ENCODE measurements at places on chromosomes 2 and 18.

- DNase-seq: no peak
Observed at GRCh38 chr18:63162271-63163014, 157.1 kb downstream of the BCL2 start.

DNA sequence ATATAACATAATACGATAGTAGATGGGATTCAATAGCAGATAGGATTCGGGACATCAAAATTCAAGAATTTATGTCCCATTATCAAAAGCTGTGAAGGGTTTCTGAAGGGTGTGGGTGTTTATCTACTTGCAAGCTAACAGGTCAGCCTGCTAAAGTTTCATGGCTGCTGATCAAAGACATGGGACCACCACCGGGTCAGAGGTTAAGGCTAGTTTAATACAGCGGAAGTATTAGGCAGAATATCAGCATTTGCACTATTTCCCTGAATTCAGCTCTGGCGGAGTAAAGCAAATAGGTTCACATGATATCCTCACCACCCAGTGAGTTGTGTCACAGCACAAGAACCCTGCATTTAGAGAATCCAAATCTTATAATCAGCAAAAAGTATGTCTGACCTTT lies 82.5 kb downstream of the DSEL start:
- no peak for DNase-seq

DNA sequence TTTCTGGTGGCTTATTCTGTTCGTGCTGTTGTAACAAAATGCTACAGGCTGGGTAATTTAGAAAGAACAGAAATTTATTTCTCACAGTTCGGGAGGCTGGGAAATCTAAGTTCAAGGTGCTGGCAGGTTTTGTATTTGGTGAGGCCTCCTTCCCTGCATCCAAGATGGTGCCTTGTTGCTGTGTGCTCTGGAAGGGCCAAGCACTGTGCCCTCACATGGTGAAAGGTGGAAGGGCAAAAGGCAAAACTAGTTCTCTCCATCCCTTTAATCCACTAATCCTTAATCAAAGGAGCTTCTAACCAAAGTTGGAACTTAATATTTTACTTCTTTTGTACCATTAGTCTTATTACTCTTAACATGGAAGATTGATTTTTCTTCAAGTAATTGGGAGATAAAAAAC lies 7.4 kb downstream of the MRPL19 start:
- DNase-seq: no peak

DNA sequence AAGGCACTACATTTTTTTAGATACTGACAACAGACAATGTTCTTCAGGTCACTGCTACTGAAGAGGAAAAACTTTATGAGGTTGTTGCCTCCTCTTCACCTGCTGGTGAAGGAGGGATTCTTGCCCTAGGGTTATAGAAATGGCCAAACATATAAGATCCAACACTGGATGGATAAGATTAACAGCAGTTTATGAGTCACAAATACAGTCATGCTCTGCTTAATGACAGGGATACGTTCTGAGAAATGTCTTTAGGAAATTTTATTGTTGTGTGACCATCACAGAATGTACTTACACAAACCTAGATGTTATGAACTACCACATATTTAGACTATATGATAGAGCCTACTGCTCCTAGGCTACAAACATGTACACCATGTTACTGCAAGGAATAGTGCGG lies 57.4 kb upstream of the AMMECR1L start:
- no peak for DNase-seq

DNA sequence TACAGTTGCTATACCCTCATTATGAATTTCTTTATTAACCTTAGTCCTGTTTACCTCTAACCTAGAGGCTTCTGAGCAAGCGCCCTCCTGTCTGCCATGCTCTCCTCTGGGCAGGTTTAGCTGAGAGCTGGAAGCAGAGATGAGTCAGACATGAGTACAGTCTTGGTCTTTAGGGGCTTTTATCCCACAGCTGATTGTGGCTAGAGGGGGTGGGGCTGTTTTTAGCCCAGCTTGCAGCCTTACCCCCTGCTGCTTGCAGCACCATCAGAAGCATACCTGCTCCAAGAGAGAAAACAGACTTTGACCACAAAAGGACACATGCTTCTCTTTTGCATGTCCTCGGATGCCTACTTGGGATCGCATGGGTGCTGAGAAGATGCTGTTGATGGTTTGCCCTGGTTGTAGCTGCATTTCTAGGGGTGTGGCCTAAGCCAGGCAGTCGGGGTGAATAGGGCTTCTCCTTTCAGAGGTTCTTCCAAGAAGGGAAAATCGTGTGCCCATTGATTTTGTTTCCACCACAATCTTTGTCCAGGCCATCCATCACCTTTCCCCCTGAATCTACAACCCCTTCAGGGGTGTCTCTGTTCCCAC lies 115.0 kb upstream of the LGALSL start:
- no peak for DNase-seq

- DNase-seq: no peak
Observed at GRCh38 chr2:24721470-24721869, 71.7 kb downstream of the PTRHD1 start.

DNA sequence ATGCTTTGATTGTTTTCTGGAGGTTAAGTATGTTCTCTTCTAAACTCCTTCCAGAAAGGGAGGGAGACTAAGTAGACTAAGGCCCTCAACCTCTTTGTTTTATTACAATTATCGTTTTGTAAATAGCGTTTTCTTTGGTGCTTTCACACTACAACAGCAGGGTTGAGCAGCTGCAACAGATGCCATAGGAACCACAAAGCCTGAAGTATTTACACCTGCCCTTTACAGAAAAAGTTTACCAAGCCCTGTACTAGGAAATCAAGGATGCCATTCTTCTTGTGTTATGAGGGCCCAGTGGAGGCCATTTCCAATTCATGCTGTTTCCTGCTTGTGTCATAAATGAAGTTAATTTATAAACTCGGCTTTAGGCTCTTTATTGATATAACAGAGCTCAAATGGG lies 914.8 kb downstream of the DCDC2C start:
- no peak for DNase-seq

- no peak for DNase-seq
Observed at GRCh38 chr2:18132697-18133096, 254.2 kb downstream of the KCNS3 start.

DNA sequence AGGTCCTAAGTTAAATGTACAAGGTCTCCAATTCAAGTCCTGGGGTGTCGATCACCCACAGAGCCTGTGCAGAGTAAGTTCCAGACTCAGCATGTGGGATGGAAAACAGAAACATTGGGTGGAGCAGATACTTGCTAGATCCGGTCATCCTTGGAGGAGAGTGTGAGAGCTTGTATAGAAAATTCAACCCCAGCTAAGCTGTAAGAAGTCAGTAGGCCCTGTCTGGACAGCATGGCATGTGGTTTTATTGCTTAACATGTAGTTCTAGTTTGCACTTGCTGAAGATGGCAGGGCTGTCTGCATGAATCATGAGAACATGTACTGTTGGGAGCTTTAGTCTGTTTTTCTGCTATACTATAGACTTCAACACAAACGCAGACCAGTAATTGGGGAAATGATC lies 189.6 kb upstream of the RMP24 start:
- DNase-seq: no peak

DNA sequence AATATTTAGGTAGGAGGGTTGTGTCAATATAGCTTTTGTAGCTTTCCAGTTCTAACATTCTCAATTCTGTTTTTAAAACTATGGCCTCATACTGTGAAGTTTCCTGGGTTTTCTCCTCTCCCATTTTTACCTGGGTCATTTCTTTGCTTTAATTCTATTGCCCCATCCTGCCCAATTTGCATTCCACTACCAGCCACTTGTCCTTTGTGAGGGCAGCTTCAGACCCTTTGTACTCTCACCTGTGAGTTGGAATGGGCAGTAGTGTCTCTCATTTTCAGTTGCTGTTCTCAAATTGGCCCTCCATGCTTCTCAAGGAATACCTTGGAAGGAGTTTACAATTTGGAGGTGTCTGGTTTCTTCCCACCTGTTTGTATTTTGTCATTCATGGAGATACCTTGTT lies 108.4 kb downstream of the CAMKMT start:
- DNase-seq: no peak

DNA sequence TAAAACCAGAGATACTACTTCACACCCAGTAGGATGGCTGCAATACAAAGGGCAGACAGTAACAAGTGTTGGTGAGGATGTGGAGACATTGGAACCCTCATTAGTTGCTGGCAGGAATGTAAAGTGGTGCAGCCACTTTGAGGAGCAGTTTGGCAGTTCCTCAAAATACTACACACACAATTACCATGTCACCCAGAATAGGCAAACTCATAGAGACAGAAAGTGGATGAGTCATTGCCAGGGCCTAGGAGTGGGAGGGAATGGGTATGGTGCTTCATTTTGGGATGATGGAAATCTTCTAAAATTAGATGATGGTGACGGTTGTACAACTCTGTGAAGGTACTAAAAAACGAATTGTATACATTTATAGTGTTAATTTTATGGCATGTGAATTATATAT lies 54.8 kb downstream of the ATP9B start:
- no peak for DNase-seq

GRCh38 chr2:20934236-20934635 lies 109.6 kb downstream of the APOB start:
- no peak for DNase-seq

DNA sequence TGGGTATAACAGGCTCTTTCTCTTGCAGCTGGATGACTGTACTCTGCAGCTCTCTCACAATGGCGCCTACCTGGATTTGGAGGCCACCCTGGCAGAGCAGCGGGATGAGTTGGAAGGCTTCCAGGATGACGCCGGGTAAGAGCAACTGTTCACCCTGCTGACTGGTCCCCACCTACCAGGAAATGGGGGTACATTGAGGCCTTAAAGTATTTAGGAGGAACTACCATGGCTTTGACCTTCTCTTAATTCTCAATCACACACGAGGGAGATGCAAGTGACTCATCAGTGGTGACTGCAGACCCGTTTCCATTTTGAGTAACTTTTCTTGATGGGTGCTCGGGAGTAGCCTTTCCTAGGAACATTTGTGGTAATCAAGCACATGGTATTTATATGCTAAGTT lies 58.0 kb downstream of the FHOD3 start:
- no peak for DNase-seq
